ENCODE measurements at places on chromosomes 6 and 20. TPM values are rescaled to one million over a fixed set of nuclear protein-coding genes. Genes with fewer than 3 reads are reported as not detected.

The HLA-DOA gene
- total RNA-seq: 2.1 TPM

DNA sequence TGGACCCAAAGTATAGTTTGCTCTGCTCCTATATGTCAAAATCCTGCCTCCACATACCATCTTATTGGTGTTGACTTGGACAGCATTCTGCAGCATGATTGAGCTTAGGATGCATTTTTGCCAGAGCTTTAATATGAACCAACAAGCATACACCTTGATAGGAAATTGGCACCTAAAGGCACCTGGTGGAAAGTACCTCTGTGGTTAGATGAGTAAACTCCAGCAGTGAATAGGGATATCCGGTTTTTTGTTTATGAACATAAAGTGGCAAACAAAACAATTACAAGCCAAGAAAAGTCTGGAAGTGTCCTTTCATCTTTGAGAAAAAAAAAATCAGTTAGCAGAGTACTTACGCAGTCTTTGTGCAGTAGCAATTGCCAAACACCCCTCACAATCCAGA lies 6.2 kb upstream of the CYP24A1 start:
- DNase-seq: no peak

GRCh38 chr20:59837623-59838394 lies 95.6 kb downstream of the SYCP2 start:
- DNase-seq: no peak

DNA sequence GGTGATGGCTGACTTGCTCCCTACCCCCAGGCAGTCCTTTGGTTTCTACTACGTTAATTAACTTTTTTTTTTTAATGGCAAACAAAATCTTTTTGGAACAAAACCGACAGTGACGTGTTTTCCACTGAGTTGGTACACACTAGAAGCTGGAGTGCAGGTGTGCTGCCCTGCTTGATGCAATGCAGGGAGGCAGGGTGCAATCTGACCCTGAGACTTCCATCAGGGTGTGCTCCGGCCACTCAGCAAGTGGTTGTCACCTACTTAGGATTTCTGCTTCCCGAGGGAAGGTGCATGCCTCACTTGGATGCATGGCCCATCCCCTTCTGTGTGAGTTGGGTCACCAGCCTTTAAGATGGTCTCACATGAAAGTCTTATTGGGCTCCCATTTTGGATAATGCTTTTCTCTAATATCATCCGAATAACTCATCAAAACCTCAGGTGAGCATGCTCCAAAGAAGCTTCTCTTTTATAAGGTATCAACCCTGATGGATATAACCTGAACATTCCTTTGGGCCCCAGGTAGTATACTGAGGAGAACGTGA lies 14.0 kb downstream of the RREB1 start:
- DNase-seq: no peak

DNA sequence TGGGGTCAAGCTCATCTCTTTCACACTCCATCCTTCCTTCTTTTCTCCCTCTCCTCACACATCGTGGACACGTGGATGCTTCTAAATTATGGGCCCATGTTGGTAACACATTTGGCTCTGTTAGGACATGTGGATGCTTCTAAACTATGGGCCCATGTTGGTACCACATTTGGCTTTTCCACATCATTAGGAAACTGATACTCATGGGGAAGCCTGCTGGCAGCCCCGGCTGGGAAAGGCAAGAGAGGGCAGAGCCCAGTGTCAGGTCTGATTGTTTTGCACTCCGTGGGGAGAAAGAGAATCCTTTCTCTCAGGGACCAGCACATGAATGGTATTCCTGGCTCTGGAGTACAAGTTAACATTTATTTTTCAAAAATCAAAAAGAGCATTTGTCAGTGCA lies 4.0 kb upstream of the CST1 start:
- no peak for DNase-seq

- DNase-seq: no peak
Observed at GRCh38 chr20:43946659-43947315, 32.1 kb downstream of the TOX2 start.

GRCh38 chr6:99177736-99178135 lies 171.7 kb downstream of the FAXC start:
- DNase-seq: no peak
